Testis (tissue), 5 donors: ENCODE measurements at places on chromosomes 2 and 18. TPM values are rescaled to one million over a fixed set of nuclear protein-coding genes. Genes with fewer than 3 reads are reported as not detected.

DNA sequence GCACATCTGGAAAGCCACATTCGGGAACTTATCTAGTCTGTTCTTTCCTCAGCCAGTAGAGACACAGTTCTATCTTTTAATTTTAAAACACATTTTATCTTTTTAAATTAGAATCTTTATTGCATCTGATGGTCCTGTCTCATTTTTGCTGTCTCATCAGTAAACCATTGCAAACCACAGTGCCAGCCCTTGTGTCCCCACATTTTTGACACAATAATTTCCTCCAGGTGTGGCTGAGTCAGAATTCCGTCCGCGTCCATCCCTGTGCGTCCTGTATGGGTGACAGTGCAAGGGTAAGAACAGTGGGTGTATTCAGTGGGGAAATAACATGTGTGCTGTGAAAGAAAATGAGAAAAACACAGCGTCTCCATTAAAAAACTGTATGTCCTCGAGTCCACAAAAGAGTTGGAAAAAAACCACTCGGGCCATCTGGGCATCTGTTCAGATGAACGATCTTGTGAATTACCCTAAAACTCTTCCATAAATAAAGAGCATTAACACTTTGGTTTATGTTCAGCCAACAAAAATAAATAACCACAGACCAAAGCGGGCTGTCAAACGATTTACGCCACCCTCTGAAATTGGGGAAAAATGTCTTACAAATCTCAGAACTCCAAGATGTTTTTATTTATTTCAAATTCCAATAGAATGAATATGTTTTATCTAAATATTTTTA lies 137.3 kb downstream of the ZNF516 start:
- H3K4me3 ChIP-seq: no peak overlapping the region
- peaks cover under 1% of the 10 kb centered on the region for H3K4me1 ChIP-seq
- no peak overlapping the region for H3K27ac ChIP-seq
- no peaks in the 10 kb centered on the region for H3K36me3 ChIP-seq

INO80B gene
- total RNA-seq: 23.1 TPM

DNA sequence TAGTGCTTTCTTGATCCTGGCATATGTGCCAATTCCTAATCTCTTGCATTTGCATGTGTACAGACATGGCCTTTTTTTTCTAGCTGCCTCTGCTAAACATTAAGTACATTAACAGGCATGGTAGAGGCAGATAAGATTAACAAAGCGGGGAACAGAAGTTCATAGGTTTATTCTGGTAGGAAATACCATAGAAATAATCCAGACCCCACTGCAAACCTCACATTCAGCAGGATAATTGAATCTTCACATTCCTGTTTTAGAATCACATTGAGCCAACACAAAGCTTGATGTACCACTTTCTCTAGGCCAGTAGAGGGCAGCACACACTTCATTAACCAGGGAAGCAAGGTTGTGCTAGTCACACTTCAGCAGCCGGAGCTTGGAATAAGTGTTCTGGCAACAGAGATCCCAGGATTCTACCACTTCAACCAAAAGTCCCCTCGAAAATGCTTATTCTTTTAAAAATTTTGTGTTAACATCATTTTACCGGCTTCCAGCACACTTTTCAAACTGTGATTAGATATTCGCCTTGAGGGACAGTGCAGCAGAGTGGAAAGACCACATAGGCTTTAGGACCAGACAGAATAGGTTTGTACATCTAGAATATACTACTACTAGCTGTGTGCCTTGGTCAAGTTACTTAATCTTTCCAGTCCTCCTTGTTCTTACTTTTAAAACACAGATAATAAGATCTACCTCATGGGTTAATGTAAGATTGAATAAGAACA lies 420.2 kb upstream of the CHST9 start:
- H3K36me3 ChIP-seq: no peaks in the 10 kb centered on the region
- no peaks in the 10 kb centered on the region for H3K4me1 ChIP-seq
- H3K4me3 ChIP-seq: no peak overlapping the region
- H3K27ac ChIP-seq: no peak overlapping the region

DNA sequence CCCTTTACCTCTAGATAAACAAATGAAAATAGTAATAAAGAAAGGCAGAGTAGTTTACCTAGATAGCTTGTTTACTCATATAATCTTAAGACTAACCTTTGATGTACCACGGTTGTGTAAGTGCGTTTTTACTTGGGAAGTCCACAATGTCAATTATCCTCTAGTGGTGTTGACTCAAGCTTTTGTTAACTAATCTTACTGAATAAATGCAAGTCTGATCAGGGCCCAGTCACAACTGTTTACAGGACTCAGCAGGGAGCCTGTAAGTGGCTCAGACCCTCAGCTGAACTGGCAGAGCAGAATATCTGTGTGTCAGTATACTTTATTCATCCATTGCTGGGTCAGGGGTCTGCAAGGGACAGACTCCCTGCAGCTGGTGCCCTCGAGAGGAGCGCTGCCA lies 98.1 kb upstream of the ACAA2 start:
- no peak for DNase-seq
- no peak overlapping the region for H3K4me3 ChIP-seq
- H3K36me3 ChIP-seq: no peaks in the 10 kb centered on the region
- no peaks in the 10 kb centered on the region for H3K27me3 ChIP-seq
- no peak overlapping the region for H3K27ac ChIP-seq

GRHL1 gene
- 8.0 TPM for total RNA-seq
